ENCODE measurements at places on chromosomes 7 and 10.
A peak's percentile ranks its signal among the peaks of the same experiment; 100 is the strongest.

DNA sequence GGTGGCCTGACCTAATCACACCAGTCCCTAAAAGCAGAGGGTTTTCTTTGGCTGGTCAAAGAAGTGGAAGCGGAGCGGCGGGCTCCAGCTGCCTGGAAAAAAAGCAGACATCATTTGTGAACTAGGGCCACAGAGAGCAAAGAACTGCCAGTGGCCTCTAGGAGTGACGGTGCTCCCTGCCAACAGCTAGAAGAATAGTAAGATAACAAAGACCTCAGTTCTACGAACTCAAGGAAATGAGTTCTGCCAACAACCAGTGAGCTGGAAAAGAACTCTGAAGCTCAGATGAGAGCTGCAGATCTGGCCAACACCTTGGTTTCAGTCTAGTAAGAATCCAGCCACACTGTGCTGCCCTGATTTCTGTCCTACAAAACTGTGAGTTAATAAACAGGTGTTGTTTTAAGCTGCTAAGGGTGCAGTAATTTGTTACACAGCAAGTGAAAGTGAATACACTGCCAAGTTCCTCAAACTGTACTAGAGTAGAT, 178.0 kb downstream of the SRPK2 start:
- DNase-seq: peak; percentile 35

GRCh38 chr10:110686047-110686446, 41.9 kb downstream of the RBM20 start:
- DNase-seq: no peak

DNA sequence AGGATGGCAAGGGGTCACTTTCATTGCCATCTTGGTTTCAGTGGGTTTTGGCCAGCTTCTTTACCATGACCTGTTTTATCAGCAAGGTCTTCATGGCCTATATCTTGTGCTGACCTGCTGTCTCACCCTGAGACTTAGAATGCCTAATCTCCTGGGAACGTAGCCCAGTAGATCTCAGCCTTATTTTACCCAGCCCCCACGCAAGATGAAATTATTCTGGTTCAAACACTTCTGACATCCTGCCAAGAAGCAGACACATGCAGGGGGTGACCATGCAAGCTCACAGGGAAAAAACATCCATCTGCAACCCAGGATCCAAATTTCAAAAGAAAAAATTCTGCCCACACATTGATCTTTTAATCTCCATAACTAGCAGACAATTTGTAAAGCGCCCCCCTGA, 88.4 kb upstream of the EEPD1 start:
- DNase-seq: no peak

DNA sequence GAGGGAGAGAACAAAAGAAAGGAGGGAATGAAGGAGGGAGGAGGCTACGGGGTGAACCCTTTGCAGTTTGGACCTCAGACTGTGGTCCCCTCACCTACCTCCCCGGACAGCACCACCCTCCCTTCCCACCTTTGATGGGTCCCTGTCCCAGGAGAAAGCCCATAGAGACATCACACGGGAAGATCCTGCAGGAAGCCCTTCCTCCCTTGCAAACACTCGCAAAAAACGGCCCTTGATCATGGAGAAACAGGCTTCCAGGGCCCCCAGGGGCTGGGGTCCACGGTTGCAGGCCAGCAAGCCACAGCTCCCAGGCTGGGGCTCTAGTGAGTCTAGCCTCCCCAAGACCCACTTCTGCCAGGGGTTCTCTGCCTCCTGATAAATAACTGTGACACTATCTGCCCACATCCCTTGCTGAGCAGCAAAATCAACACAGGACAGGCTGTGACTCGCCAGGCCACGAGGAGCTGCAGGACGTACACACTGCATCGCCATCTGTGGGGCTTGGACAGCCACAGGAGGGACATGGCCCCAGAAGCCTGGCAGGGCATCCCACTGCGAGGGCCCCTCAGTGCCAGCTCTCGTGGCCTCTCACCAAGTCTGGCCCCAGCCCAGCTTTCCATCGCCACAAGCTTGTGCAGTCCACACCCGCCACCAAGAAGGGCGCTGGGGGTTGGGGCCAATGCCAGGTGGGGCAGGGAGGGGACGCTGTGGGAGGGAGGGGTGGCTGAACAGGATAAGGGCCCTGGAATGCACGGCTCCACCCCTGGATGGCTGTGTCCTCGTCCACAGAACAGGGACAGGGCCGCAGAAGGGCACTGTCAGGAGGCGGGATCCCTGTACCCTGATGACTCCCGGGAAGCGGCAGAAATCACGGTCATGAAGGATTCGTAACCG, 34.2 kb downstream of the PDGFA start:
- DNase-seq: peak; percentile 61

DNA sequence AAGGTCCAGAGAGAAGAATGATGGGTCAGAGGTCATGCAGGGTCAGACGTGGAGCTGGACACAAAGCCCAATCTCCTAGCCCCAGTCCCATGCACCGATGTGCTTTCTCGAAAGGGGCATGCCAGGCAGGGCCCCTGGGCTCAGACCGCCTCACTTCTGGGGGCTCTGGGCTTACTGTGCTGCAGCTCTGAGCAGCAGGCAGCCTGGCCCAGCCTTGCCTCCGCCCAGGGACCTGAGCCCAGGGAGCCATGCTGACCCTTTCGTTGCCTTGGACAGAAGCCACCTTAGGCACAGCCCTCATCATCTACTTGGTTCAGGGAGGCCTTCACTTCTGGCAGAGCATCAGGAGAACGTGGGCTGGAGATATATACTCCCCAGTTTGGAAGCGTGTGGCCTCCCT, 161.2 kb downstream of the GRK5 start:
- DNase-seq: no peak

- no peak for DNase-seq
These were observed 370.8 kb downstream of the GRID1 start for GRCh38 chr10:85995791-85996190.

DNA sequence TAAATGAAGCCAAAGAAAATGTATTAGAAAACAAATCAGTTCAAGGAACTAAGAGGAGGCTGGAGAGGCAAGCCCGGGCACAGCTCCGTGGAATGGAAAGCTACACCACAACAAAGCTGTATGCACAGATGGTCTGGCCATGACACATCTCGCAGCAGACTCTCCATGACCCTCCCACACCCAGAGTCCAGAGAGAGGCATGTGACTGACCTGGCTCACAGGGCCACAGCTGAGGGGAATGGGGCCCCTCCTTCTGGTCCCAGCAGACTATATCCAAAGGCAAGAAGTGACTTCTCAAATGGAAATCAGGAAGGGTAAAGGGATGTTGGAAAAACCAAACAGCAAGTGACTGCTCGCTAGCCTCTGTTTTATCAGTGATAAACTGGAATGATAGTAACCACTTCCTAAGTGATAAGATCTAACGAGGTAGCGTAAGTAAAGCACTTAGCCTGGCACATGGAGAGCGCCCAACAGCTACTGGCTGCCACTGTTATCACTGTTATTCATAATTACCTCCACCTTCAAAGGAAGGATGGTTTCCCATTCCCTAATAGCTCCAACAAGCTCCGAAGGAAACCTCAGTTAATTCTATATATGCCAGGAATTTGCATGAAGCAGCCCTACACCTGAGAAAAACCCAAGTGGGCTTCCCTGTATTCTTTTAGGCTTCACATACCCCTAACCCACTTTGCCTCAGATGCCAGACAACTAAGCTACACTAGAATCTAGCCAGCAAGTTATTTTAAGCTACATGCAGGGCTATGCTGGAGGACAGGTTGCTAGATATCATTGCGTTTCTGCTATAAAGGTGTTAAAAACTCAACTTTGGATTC, 8.4 kb downstream of the OSBPL3 start:
- DNase-seq: no peak

DNA sequence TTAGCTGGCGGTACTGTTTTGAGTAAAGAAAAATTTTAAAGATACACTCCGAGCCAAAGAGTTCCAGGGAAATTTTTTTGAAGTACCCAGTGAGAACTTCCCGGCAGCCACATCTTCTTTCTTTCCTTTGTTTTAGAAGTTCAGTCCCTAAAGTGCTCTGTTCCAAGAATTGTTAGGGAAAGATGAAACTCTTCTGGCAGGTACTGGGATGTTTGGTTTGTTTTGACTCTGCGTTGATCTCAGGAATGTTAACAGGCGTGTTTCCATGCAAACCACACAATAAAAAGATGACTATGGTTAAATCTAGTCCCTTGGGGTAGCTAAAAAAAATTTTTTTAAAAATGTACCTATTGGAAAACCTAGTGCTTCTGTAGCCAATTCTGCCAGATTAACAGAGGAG, 224.7 kb upstream of the PHYHIPL start:
- no peak for DNase-seq

- no peak for DNase-seq
These were observed 22.6 kb downstream of the CSGALNACT2 start for GRCh38 chr10:43160921-43161255.

DNA sequence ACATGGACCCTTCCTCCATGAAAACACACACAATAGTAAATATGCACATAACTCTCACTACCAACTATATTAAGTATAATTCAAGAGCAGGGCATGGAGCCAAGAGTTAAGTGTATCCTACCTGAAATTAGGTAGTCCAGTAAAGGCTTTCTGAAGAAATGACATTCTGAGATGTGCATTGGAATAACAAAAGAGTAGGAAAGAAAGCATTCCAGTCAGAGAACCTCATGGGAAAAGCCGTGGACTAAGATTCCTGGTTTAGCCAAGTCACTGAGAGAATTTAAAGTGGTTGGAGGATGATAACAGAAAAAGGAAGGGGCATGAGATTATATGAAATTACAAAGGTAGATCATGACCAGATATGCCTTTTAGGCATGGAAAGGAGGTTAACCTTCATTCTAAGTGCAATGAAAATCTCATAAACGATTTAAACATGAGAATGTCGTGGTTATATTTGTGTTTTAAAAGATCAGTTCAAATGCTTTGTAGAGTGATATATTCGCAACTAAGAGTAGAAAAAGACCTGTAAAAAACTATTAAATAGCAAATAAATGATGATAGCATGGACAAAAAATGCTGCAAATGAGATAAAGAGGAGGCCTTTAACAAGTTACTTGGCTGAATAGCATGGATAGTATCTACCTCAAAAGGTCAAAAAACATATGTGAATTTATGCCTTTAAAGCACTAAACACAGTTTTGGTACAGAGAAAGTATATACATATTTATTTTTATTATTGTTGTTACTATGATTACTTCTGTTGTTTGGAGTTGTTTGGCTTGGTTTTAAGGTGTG, 767.4 kb upstream of the GHITM start:
- no peak for DNase-seq

GRCh38 chr7:51316666-51317581, at the start of gene COBL:
Gene COBL (minus strand): TSS chr7:51316809. CDS start chr7:51316633, 176 bp downstream.
- DNase-seq: peak; percentile 66

DNA sequence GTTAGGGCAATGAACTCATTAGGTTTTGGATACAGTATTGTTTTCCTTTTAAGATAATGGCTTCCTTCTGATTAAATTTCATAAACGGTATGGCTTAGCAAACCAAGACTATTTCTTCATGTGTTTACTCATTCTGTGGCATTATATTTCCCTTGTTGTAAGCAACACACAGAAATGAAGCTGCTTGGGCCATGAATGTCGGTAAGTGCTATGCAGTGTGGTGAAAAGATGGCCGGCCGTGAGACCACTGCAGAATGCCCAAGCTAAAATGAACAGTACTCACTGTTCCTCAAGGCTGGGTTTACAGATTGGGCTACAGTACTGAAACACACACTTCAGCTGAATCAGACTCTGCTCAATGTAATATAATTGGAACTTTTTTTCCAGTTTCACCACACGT, 8.1 kb downstream of the APBB1IP start:
- no peak for DNase-seq

GRCh38 chr10:30691639-30692015, 62.1 kb upstream of the LYZL2 start:
- no peak for DNase-seq

DNA sequence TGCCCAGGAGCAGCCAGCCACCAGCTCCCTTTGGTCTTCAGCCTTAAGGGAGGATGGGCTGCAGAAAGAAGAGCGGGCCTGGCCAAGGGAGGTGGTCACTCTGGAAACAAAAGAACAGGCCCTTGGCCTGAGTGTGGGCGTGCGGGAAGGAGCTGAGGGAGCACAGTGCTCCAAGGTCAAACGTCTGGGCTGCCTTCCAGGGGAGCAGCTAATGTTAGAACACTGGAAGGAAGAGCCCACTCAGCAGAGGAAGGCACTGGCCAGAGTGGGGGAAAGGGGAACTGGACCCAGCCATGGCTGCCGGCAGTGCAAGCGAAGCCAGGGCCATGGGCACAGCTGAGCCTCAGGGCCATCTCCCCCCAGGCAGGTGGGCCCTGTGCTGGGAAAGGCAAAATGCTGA, 42.7 kb downstream of the FAM53B start:
- peak; percentile 87 for DNase-seq

DNA sequence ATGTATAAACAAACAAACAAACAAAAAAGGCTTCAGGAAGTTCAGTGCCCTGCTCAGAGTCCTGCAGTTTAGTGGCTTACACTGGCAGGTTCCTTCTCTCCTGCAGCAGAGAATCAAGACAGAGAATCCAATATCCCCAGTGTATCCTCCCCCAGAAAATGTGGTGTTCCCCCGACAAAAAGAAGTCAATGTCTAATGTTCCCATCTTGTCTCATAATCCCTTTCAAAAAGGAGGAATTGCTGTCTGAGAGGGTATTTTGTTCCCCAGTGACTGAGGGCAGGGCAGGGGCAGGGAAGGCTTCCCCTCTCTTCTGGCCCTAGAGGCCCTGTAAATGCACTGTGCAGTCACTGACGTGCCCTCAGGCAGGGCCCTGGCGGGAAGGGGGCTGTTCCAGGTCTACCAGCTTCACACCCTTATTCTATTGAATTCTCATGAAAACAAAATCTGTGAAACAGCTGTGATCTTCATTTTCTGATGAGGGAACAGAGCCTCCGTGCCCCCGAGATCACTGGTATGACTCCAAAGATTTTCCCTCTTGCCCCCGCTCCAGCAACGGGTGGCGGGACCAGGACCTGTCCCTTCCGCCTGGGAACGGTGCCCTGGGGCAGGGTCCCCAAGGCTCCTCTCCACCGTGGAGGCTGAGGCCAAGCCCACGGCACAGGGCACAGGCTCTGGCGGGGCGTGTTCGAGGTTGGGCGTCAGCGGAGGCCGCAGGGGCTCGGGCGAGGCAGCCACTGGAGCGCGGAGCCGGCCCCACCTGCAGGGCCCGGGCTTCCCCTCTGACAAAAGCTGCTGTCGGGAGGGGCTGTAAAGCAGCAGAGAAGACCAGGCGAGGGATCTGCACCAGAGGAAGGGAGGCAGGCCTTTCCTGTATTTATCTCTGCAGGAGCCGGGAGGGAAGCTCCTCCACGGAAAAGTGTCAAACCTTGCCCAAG, 13.4 kb upstream of the WDFY4 start:
- DNase-seq: no peak

GRCh38 chr7:76358481-76359110, at the start of gene YWHAG:
Gene YWHAG (minus strand): TSS chr7:76358991. CDS start chr7:76358808, 183 bp downstream.
- peak; percentile 94 for DNase-seq

- no peak for DNase-seq
These were observed 1.5 kb upstream of the PARD3 start for GRCh38 chr10:34816501-34817002.

DNA sequence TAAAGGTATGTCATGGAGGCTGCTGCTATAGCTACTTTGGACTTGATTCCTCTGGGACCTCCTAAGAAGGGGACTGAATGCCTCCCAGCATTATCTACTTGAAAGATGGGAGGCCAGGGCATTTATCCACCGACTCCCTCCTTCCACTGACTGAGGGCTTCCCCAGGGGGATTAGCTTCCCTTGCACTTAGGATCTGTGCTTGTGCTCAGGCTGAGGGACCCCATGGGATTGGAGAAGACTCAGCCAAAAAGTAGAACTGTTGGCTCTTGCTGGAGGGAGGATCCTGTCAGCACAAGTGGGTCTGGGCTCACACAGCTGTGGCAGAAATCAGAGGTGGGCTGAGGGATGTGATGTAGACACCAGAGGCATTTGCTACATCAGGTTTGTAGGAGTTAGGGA, 81.5 kb upstream of the SYPL1 start:
- no peak for DNase-seq

GRCh38 chr10:95414016-95414830, 123.4 kb upstream of the PDLIM1 start:
- no peak for DNase-seq

Measured in lower lobe of right lung (tissue), 2 donors.